ENCODE measurements at places on chromosomes 6 and 20.

DNA sequence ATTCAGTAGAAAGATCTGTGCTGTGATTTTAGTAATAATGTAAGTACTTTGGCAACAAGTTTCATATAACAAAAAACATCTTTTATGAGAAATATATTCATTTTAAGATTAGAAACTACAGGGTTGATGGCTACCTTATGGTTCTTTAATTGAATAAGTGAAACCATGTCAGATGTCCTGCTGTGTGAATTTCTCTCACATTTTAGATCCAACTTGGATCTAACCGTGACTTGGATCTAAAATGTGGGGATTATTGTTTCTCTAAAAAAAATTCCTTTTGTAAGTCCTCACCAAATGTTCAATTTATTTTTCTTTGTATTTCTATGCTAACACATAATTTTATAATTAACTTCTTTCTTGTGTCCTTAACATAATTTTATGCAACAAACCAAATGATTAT, 30.4 kb downstream of the ZC2HC1B start:
- no peak for DNase-seq

DNA sequence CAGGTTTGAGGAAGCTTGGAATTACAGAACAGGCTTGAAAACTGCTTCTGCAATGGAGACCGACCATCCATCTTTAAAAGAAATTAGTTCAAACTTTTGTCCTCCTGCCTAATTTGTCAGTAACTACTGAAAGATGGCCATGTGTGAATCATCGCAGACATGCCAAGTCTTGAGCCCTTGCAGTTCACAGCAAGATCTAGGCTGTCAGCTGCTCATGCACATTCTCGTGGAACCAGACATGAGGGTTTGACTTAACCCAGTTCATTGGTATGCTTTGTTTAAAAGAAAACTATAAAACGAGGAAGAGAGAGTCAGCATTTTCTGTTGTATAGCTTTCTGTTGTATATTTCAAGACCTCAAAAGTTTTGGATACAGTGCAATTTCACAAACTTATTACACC, 74.0 kb upstream of the SAMD5 start:
- DNase-seq, result no peak

DNA sequence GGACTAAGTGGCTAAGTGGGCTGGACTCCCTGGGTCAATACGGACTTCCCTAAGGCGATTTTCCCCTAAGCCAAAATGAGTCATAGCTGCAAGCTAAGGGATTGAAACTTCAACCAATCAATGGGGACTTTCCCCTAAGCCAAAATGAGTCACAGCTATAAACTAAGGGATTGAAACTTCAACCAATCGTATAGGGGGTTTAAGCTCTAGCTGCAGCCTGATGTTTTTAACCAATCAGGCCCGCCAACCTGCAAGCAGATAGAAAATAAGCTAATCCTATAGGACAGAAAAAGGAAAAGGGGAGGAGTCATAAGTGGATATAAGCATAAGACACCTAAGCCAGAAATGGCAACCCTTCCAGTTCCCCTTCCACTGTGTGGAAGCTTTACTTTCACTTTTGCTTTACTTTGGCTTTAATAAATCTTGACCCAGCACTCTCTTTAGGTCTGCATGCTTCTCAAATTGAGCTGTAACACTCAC, 655.0 kb upstream of the HS3ST5 start:
- peak; percentile 63 for DNase-seq

- DNase-seq, result no peak
These were observed 34.5 kb upstream of the FAM83C start for GRCh38 chr20:35326740-35327073.
